ENCODE measurements at places on chromosomes 6 and 20.

DNA sequence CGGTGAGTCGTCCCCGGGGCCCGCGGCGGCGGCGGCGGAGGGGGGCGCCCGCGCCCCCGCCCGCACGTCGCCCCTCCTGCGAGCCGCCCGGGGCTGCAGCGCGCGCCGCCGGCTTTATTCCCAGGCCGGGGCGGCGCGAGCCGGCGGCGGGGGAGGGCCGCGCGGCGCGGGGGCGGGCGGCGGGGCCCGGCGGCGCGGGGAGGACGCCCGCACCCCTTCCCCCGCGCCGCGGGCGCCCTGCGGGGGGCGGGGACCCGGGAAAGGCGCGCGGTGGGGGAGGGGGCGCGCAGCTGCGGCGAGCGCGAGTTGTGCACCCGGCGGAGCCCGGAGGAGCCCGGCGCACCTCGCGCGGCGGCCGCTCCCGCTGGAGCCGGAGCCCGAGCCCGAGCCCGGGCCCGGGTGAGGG lies 646 bp downstream of the HMGA1 start:
- no peak for DNase-seq

- DNase-seq = no peak
Measured at GRCh38 chr6:135265278-135265677, 84.2 kb downstream of the MYB start.

GRCh38 chr6:128235556-128235955 lies 284.8 kb downstream of the PTPRK start:
- no peak for DNase-seq

GRCh38 chr6:11094411-11094851 lies 797 bp downstream of the SMIM13 start:
- DNase-seq = no peak

DNA sequence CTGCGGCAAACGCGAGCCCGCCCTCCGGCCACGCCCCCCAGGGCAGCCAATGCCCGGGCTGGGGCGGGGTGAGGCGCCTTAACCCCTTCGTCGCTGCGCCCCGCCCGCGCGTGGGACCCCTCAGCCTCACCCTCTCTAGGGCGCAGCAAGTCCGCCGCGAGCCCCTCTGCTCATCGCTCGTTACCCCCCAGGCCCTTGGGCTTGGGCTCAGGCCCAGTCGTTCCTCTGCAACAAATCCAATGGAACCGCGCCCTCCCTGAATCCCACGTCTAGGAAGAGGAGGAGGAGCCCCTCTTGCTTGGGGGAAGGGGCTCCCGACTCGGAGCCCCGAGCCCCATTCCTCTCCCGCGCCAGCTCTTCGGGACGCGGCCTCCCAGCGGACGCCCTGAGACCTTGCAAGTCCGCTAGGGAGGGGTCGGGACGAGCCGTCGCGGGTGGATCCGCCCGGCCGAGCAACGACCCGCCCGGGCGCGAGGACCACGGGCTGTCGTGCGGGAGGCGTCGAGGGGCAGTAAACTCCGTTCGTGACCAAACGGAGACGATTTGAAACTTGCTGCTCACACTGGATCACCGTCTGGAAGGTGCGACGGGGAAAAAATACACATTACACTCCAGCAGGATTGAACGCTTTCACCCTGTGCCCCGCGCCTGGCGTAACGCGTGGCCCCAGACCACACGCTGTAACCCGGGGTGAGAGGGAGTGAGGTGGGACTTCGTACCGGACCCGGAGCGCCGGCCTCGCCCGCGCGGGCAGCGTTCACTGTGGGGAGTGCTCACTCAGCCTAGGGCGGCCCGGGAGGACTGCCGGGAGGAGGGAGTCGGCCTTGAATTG lies 477 bp upstream of the LZTS3 start:
- DNase-seq = peak; percentile 54

GRCh38 chr6:5012519-5012918 lies 8.7 kb upstream of the RPP40 start:
- no peak for DNase-seq

DNA sequence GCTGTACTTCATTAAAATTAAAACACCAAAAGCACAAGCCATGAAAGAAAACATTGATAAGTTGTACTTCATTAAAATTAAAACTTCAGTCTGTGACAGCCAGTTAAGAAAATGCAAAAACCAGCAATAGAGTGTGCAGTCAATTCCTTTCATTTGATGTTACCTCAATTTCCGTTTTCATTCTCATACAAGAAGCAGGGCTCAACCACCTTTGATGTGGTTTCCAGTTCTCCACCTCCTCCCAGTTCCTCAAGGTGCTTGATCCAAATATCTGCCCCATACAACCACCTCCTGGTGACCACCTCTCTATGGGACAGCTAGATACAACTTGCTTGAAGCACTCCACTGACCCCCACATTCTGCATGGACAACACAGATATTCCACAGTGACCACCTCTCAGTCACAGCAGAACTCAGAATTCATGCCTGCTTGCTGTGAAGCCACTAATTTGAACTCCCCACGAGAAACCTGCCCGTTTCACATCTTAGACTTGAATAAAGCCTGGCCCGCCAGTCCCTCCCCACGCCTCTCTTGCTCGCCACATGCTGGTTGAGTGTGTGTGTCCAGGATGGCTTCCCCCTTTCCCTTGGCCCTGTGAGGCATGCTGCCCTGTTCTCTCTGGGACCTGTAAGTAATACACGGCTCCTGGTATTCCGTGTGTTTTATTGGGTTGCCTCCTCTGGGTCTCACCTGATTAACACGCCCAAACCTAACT lies 66.1 kb downstream of the FAM50B start:
- no peak for DNase-seq

DNA sequence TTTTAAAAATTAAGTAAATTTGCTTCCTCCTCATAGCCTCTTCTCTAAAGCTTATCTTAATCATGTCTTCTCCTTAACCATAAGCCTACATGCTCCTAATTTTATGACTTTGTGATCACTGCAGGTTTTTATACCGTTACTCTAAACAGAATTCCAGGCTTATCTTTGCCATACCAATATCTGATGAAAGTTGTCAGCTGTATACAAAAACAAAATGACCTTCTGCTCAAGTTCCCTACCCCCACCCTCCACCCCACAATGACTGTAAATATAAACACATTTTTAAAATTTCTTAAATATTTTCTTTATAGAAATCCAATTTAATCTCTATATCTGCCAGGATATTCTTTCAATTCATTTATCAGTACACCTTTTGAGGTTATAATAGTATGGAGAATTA lies 60.5 kb upstream of the SGK1 start:
- DNase-seq = no peak

DNA sequence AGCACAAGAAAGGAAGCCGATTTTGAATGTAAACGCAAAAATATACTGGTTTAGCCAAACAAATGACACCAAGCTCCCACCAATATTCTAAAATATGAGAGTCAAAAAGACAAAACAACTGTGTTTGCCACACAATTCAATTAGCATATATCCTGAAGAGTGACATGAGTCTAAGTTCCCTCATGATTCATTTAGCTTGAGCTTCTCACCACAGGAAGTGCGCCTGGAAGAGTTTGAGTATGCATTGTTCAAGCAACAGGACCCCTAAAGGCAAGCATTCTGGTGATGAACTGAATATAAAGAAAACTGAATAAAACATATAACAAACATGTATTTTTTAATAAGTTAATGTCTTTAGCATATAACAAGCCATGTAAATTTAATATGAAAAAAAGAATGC lies 115.2 kb upstream of the RUNX2 start:
- no peak for DNase-seq

GRCh38 chr6:89360415-89360999 lies 8.0 kb upstream of the UBE2J1 start:
- no peak for DNase-seq

DNA sequence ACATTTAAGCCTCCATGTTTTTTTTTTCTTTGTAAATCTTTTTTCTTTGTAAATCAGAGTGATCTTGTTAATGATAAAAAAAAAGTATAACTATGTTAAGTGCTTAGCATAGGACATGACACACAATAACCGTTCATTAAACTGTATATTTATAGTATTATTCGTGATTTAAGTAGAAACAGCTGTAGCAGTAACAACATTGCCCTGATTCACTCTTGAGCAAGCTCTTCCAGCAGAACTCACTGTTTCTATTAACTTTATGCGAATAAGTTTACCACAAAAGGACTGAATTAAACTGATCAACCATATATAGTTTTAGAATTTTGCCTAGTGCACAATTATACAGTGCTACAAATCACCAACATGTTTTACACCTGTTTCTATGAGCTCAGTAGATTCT lies 1338.0 kb upstream of the EYS start:
- DNase-seq = no peak

DNA sequence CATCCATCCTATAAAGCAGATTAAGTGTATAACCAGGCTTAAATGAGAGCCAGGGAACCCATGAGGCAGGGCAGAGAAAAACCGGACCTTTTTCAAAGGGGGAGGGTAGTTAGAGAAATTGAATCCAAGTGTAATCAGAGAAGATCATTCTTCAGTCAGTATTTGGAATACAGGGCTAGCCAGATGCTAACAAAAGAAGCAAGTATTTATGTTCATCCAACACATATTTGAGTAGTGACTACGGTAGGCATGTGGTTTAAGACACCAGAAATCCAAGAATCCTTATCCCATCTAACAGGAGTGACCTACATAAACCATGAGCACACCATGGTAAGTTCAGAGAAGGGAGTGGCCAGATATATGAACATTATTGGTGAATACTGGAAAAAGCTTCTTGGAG lies 46.8 kb upstream of the FAM83C start:
- DNase-seq = no peak

- no peak for DNase-seq
Measured at GRCh38 chr6:75196081-75196687, 9.7 kb downstream of the COL12A1 start.

- no peak for DNase-seq
Measured at GRCh38 chr6:26501482-26501986, 1.4 kb downstream of the BTN1A1 start.

GRCh38 chr6:63584566-63584965 lies 12.3 kb downstream of the LOC128125822 start:
- no peak for DNase-seq

GRCh38 chr6:42091718-42092023 lies 41.3 kb downstream of the TAF8 start:
- DNase-seq = no peak

GRCh38 chr6:140208286-140208685 lies 833.8 kb upstream of the CITED2 start:
- DNase-seq = no peak

DNA sequence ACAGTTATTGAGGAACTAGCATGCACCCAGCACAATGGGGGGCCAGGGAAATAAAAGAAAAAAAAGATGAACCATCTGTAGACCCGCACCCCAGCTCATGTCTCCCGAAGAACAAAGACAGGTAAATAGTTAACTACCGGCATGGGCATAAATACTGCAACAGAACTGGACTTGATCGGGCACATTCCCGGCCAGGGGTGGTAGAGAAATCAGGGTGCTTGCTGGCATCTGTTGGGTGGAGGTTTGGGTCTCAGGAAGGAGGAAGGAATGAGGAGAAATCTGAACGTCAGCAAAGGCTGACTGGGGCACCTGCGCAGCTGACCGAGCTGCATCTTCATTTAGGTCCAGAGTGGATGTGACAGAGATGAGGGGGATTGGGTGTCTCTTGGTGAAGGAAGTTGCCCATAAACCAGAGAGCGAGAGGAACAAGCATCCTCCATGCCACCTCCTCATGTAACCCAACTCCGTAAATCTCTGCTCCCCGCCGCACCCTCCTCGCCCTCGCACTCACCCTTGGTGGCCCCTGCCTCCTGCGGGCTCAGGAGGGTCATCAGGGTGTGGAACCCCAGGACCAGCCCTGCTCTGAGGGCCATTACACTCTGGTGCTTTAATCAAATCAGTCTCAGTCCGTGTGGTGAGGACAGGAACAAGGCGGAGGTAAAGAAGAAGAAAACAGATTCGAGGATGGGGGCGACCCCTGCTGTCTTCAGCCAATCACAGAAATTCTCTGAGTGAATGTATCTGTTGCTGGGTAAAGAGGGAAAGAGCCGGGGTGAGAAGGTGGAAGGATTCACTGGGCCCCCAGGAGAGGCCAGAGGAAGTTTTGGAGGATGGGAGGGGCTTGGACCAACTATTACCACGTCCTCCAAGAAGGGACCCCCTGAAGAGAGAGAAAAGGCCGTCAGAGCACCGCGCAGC lies at the start of gene HLA-DOA:
HLA-DOA (minus strand) TSS at position 648 of the 918 bp plus-strand sequence.
- DNase-seq = peak; percentile 77

GRCh38 chr6:157278171-157278570 lies 45.1 kb downstream of the TMEM242 start:
- no peak for DNase-seq

DNA sequence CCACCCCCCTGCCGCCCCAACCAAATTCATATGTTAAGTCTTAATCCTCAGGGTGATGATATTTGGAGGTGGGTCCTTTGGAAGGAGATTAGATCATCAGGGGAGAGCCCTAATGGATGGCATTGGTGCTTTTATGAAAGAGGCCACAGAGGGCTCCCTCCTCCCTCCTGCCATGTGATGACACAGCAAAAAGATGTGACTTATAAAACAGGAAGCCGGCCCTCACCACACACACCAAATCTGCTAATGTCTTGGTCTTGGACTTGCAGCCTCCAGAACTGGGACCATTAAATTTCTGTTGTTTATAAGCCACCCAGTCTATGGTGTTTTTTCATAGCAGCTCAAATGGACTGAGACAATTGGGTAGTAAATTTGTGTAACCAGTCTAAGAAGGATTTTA lies 176.3 kb downstream of the ADGRG6 start:
- DNase-seq = no peak

- DNase-seq = no peak
Measured at GRCh38 chr20:23146857-23147637, 60.9 kb upstream of the CD93 start.

GRCh38 chr20:23078351-23079015 lies 7.6 kb downstream of the CD93 start:
- no peak for DNase-seq

DNA sequence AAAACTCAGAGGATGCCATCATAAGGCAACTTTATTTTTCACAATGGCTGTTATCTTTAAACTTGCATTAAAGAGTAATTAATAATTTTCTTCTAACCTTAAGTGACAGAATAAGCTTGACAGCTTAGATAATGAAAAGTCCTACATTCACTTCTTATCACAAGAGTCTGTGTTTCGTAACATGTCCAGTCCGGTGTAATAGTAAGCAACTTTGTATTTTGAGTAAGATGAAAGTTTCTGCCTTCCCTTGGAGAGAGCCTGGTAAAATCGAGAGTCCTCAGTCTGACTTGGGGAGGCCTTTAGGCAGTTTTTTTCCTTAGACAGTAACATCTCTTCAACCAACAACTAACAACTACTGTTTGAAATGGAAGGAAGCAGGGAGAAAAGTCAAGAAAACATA lies 195.6 kb downstream of the GRM1 start:
- DNase-seq = no peak

GRCh38 chr6:114133816-114134215 lies 162.9 kb upstream of the HDAC2 start:
- DNase-seq = no peak

DNA sequence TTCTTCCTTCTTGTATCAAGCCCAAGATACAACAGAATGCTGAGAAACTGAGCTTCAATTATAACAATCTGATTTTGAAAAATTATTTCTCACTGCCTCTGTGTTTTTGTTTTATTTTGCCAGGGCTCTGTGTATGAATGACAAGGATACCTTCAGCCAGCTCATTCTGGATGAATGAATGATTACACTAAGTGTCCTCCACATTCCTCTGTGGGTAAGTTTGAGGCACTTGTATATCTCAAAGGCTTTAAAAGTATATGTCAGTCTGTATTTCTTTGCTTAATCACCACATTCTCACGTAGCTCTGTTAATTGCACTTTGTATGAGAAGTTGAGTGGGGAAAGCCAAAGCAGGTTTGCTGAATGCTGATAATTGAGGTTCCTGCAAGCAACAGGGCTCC lies 95.1 kb downstream of the TIAM2 start:
- DNase-seq = no peak

- no peak for DNase-seq
Measured at GRCh38 chr20:4102381-4102780, 87.0 kb upstream of the RNF24 start.

- DNase-seq = no peak
Measured at GRCh38 chr6:1894954-1895353, 285.2 kb downstream of the FOXC1 start.

All from iPS DF 6.9 (cell line).